ENCODE measurements at places on chromosomes 4 and X.

- no peak for DNase-seq
Measured at GRCh38 chrX:116213262-116213661, 42.7 kb downstream of the AGTR2 start.

DNA sequence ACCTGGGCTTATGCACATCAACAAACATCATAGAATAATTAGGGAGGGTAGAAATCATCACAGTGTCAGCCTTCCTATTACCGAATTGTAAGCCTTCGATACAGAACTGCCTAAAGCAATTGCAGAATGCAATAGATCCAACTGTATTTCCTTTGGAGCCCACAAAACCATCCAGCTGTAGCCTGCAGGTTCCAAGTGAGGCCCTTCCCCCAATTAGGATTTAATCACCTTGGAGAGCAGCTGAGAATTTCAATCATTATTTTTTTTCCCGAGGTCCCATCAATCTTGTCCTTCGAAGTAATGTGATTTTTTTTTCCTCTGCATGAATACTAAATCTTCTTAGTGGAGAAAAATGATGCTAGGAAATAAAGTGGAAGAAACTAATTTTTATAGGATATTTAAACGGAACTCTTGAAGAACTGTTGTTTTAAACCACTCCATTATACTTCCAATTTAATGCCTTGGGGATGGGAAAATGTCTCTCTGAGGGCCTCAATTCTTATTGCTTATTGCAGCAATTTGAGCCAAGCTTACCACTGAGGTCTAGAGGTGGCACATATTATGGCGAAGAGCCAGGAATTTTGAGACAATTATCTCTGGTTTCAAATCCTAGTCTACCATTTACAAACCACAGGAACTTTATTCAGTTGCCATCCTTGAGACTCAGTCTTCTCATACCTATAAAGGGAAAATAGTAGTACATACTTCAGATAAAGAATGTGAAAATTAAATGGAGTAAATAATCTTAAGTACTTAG, 953.4 kb upstream of the IGFBP7 start:
- no peak for DNase-seq

DNA sequence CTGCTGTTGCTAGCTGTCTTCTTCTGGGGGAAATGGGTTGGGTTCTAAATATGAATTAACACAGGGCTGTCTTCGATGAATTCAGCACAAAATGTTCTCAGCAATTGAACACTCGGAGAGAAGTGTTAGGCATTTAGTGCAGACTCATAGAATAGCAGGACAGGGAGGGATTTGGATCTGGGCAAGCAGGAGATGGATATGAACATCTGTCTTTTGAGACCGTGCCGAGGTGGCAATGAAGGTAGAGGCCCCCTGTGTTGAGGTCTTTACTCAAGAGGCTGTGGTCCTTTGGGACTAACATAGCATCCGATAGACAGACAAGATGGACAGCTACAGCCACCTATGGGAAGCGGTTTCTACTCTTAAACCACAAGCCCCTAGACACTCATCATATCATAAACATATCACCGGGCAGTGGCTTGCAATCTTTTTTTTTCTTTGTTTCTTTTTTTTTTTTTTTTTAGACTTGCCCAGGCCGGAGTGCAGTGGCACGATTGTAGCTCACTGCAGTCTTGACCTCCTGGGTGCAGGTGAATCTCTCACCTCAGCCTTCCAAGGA, 6.7 kb downstream of the CD99 start:
- DNase-seq = no peak

DNA sequence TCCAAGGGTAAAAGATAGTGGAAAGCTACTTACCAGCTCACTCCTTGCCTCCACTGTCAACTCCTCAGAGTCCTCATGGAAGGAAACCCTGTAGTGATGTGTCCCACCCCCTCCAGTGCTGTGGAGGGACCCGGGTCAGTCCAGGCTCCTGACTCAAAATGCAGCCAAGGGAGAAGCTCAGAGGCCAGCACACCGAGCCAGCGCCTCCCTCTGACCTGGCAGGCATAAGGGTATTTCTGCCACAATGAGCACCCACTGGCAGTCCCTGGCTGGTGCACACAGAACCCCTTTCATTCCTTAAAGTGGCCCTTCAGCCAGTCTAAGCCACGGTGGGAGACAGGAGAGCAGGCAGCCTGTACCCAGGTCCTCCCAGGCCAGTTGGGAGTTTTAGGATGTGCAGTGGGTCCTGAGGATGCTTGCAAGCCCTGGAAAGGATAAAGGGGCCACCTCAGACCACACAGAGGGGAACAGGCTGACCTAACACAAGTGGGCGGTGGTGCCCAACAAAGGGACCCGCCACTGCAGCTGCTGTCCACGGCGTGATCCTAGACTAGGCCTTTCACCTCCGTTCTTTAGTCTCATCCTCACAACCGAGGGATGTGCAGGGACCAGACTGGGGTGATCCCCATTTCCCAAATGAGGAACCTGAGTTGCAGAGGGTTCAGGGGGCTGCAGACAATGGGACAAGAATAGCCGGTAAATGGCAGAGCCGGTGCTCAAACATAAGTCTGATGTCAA, 5.7 kb downstream of the JAKMIP1 start:
- no peak for DNase-seq

DNA sequence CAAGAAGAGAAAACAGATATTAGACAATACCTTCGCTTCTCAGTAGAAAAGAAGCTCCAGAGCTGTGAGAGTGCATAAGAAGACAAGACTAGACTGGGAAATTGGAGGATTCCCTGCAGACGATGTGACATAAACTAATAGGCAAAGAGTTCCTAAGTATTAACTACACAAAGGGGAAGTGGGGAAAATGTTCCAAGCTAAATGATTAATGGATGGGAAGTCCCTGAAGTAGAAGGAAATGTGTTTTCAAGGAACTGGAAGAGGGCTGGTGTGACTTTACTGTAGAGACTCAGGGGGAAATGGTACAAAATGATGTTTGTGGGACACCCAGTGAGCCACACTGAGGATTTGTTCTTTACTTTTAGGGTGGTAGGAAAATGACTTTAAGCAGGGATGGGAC, 69.7 kb upstream of the DCLK2 start:
- DNase-seq = no peak

All from HS-27A (cell line).